Pancreas (tissue), 10 donors: ENCODE measurements at places on chromosomes 11 and 22. TPM values are rescaled to one million over a fixed set of nuclear protein-coding genes. Genes with fewer than 3 reads are reported as not detected.
A peak's percentile ranks its signal among the peaks of the same experiment; 100 is the strongest.

RASD2 gene
- total RNA-seq = 0.35 TPM

ALDH3B1 gene
- 13.7 TPM for total RNA-seq

ATP5MG gene
- 46.5 TPM for total RNA-seq

GRCh38 chr22:30284666-30285065 lies 4.6 kb downstream of the CASTOR1 start:
- DNase-seq = no peak

DNA sequence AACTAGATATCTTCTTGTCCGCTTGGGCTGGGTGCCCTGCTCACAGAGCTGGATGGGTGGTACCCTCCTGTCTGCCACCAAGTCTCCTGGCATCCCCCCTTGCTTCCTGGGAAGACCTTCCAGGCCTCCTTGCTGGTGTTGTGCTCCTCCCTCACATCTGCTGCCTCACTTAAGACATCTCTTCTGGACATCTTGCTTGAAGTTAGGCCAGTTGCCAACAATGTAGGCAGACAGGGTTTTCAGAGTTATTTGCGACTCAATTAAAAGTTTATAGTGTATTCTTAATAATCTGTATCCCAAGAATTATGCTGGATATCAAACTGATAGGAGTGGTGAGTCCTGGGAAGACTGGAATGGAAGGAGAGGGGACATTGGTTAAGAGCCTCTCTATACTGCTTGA lies 64.0 kb upstream of the TNRC6B start:
- DNase-seq = no peak

- DNase-seq = peak; percentile 49
These were observed 27.8 kb upstream of the AMOTL1 start for GRCh38 chr11:94740083-94741021.

DNA sequence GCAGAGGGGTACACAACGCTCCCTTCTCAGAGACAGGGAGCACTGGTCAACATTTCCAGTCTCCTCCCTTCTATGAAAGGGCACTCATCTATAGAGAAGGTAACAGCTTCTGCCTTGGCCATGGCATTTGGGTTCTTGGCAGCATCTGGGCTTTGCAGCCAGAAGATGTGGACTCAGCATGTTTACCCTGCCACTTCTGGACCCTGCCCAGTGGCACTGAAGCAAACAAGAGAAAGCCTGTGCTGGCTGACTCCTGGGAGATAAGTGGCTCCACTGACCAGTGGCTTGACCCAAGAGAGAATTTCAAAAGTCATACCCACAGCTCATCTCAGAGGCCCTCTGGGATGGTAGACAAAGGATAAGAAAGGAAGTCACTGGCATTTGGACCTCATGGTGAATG lies 8.0 kb downstream of the CSNK2A3 start:
- no peak for DNase-seq

GRCh38 chr22:35407362-35407761 lies 7.4 kb downstream of the MCM5 start:
- DNase-seq = no peak

GRCh38 chr11:75766443-75767227 lies 1.9 kb upstream of the DGAT2 start:
- peak; percentile 25 for DNase-seq

- no peak for DNase-seq
These were observed 3.6 kb downstream of the CACNG2 start for GRCh38 chr22:36699915-36700314.
